Progenitor cell of endocrine pancreas (in vitro differentiated cells): ENCODE measurements at places on chromosomes 3 and 15.

- no peak for DNase-seq
Measured at GRCh38 chr3:106809041-106809440, 568.2 kb upstream of the CCDC54 start.

DNA sequence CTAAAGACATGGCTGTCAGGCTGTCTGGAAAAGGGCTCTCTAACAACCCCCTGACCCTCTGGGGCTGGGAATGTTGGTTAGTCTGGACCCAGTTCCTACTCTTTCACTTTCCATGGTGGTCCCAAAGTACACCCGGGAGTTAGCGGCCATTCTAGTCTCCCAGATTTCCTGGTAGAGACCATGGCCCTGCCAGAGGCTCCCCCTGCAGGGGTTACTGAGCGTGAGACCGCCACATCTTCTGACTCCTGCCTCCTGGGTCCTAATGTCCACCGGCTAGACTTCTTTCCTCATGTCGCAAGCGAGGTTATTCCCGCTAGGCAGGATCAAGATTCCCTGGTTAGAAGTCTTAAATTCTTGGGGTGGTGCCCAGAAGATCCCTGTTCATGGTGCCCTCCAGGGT is 540.0 kb upstream of the ROBO1 start:
- no peak for DNase-seq

DNA sequence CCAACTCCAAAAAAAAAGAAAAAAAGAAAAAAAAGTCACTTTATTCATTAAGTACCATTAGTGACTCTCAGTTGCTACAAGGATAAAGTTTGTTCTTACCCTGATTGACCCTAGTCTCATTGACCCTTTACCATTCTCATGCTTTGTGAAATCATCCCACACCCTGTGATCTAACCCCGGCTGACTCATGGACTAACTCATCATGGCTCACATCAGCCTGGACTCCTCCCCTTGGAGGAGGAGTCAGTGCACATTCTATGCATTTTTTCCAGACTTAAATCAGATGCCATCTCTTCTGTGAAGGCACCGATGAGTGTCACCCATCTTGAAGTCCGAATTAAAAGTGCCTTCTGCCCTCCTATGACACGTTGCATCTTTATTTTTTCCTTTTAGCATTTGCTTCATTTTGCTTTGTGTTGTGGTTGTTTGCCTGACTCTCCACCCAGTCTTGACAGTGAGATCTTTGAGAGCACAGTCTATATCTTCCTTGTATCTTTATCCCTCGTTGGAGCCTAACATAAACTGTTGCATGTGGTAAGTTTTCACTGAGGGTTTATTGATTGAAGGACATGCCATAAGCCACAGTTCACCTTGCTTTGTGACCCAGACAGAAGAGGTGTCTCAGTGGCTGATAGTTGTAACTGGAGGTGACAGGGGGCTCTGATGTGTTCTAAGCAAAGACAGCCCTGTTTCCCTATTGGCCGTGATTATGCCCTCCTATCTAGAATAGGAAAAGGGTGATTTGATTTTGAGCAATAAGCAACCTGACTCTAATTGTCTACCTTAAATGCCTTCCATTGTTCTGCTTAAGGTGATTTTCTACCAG is 72.1 kb downstream of the IL1RAP start:
- DNase-seq, result no peak

DNA sequence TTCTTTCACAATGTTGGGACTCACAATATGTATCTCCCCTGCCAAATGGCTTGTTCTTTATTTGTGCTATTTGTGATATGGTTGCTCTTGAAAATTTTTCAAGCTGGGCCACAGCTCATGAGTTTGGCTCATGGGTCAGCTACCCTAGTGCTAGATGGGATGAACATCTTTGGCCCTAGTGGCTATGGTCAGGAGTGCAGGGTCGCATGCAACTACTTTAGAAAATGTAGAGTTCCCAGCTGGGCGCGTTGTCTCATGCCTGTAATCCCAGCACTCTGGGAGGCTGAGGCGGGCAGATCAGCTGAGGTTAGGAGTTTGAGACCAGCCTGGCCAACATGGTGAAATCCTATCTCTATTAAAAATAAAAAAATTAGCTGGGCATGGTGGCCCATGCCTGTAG is 55.8 kb downstream of the POLR2M start:
- no peak for DNase-seq

DNA sequence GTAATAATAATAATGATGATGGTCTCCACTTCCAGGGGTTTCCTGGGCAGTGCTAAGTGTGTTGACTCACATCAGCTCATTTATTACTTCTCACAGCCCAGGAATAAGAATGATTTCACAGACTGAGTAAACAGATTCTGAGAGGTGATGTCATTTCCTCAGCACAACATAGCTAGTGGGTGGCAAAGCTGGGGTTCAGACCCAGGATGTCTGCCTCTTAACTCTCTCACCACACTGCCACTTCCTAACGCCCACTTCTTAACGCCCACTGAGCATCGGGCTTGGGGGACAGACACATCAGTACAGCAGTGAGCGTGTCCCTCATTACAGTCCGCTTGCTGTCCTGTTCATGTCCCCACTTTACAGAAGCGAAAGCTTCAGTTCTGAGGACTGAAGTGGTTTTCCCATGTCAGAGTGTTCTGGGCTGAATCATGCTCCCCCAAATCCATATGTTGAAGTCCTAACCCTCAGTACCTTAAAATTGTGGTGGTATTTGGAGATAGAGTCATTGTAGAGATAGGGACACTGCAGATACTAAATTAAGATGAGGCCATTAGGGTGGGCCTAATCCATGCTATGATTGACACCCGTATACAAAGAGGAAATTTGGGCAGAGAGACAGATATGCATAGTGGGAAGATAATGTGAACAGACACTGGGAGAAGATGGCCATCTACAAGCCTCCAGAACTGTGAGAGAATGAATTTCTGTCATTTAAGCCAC is 68.0 kb downstream of the ATP2B2 start:
- no peak for DNase-seq

- no peak for DNase-seq
Measured at GRCh38 chr3:123152687-123153086, 49.1 kb upstream of the SEC22A start.

DNA sequence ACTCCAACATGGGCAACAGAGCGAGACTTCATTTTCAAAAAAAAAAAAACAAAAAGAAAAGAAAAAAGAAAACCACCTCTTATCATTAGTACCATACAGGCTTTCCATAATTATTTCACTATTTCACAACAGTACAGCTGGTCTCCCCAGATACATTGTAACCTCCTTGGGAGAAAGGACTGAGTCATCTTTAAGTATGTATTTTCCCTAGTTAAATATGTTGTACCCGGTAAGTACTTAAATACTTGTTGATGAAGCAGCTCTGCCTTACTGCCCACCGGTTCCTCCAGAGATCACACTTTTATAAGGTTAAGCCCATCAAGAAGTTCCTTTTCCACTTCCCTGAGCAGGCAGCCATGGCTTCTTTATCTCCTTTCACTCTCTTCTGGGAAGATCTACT is 789.5 kb upstream of the CFAP20DC start:
- DNase-seq, result no peak

- no peak for DNase-seq
Measured at GRCh38 chr3:128554465-128555097, 61.6 kb upstream of the GATA2 start.

GRCh38 chr15:65275728-65276126 is 11.0 kb downstream of the PARP16 start:
- no peak for DNase-seq

DNA sequence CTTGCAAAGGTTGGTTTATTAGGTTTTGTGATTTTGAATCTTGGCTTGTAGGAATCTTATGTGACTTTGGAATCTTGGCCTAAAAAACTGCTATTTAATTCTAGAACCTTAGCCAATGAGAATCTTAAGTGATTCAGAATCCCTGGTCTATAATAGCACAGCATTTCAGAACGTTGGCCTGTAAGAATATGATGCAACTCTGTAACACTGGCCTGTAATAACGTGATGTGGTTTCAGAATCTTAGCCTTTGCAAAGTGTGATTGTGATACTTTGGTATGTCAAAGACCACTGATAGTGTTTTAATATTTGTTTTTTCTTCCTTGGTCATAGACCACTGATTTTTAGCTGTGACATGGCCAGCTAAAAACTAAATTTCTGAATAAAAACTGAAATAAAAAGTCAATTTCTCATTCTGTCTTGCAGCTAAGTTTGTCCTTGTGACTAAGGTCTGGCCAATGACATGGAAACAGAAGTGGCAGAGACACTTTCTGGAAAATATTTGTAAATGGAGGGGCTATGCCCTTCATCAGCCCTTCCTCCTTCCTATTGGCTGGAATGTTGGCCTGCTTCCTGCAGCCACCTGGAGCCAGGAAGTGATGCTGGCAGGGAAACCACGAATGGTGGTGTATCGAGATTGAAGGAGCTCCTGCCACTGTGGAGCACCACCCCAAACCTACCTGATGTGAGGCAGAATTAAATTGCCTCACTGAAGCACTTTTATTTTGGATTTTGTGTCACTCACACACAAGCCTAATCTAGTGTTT is 42.3 kb upstream of the CORO2B start:
- DNase-seq, result no peak

GRCh38 chr3:54649551-54649950 is 278.3 kb downstream of the LRTM1 start:
- no peak for DNase-seq

GRCh38 chr3:97265237-97266005 is 451.0 kb downstream of the EPHA6 start:
- no peak for DNase-seq

DNA sequence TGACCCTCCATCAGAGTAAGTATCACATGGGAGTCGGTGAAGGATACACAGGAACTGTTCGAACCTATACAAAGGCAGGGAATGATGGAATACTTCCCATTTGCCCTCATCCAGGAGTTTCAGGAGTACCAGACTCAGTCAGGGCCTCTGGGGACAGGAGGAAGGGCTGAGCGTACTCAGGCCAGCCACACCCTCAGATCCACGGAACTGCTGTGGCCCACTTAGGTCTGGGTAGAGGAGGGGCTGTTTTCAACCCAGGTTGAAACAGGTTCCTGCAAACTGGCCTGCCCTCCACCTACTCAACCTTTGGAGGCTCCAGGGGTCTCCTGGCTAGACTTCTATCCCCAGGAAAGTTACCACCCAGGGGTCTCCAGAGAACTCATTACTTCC is 6.7 kb upstream of the IGDCC3 start:
- no peak for DNase-seq

GRCh38 chr15:64915518-64916227 is 4.0 kb downstream of the ANKDD1A start:
- DNase-seq, result no peak

- DNase-seq, result no peak
Measured at GRCh38 chr3:175489406-175489805, 630.3 kb downstream of the NAALADL2 start.

DNA sequence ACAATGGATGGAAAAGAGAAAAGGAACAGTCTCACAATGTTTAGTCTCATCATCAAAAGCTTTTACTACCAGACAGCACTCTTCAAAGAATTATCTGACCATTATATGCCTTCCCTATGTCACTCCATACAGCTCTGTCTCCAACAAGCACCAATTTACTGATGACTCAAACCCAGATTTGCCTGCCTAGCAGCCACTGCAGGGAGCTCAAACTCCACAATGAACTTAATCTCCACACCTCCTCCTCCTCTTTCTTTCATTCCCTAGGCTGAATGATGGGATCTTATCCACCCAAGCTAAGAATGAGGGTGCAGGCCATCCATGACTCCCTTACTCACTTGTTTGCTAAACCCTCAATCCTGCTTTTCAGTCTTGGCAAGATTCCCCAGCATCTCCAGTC is 45.5 kb downstream of the NBEAL2 start:
- no peak for DNase-seq

- no peak for DNase-seq
Measured at GRCh38 chr15:38002883-38003477, 68.5 kb downstream of the TMCO5A start.

DNA sequence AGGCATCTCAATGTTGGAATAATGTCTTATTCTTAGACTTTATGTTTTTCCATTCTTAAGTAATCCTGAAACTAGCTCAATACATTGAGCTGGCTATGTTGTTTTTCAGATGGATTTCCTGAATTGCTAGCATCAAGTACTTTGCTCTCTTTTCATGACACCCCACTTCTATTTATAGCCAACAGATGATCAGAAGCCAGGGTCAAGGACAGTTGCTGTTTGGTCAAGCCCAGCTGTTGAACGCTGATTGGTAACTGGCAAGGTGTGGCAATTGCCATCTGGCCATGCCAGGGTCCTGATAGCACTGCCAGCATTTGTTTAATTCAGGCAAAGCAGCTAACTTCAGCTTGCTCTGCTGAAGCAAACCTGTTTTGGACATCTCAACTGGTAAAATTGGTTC is 46.2 kb upstream of the PLCL2 start:
- no peak for DNase-seq

DNA sequence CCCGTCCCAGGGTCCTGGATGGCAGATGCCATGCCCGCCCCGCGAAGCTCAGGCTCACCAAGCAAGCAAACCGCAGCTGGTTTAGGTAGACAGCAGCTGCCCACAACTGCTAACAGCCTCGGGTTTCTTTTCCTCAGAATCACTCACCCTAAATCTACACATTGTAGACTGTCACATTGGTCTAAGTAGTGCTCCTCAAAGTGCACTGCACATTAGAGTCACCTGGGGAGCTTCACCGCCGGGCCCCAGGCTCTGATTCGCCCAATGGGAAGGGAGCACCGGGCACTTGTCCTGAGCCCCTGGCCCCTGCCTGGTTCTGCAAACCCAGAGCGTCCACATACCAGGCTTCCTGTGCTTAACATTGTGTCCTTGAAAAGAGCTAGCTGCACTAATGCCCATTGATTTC is 752 bp downstream of the OCA2 start:
- DNase-seq, result no peak

DNA sequence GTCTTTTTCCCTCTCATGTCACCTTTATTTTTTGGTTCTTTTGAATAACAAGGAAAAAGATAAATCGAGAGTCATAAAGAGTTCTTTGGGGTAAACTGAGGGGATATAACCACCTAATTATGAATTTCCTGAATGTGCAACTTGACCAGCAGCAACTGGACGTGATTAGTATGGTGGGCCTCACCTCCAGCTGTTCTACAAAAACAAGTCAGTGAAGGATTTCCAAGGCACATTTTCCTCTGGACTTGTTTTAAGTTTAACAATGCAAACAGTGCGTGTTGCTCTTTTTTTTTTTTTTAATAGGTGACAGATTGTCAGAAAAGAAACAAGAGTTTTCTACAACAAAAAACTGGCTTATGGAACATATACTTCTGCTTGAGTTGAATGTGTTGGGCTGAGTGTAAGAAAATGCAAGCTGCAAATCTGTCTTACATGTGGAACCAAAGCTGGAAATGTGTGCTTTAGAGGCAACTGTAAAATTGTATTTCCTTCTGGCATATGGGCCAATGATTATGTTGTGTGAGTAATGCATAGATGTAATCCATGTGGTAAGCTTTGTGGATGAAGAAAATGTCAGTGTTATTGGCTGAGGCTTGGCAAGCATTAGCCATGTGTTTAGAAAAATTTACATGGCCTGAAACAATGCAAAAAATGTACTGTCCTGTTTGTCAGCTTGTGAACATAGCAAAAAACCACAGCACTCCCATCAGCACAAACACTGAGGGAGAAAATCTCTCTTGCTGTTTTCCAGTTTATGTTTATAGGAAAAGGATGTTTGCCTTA is 44.5 kb upstream of the FNDC3B start:
- no peak for DNase-seq

- DNase-seq, result no peak
Measured at GRCh38 chr3:166484470-166484869, 647.2 kb upstream of the BCHE start.

GRCh38 chr3:9659849-9660248 is 10.5 kb downstream of the MTMR14 start:
- DNase-seq, result no peak

- DNase-seq, result no peak
Measured at GRCh38 chr3:164537485-164537884, 540.8 kb downstream of the SI start.

GRCh38 chr3:191269289-191270085 is 59.7 kb upstream of the CCDC50 start:
- DNase-seq, result no peak

GRCh38 chr3:67011414-67012131 is 13.5 kb downstream of the KBTBD8 start:
- DNase-seq, result no peak
